ENCODE measurements at places on chromosomes 5 and 9.

DNA sequence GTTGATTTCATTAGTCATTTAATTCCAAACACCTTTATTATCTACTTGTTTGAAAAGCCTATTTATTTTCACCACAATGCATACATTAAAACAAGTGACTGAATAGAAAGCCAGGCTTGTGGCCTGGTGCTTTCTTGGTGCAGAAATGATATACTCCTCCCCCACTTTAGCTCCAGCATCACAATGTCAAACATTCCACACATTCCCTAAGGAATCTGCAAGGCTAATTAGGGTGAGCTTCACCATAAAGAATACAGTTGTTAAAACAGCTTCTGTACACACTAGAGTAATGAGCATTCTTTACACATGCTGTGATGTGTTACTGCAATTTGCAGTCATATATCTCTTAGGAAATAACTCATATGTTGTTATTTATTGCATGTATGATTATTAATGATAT, 705.7 kb downstream of the CETN3 start:
- peak; percentile 15 for DNase-seq

DNA sequence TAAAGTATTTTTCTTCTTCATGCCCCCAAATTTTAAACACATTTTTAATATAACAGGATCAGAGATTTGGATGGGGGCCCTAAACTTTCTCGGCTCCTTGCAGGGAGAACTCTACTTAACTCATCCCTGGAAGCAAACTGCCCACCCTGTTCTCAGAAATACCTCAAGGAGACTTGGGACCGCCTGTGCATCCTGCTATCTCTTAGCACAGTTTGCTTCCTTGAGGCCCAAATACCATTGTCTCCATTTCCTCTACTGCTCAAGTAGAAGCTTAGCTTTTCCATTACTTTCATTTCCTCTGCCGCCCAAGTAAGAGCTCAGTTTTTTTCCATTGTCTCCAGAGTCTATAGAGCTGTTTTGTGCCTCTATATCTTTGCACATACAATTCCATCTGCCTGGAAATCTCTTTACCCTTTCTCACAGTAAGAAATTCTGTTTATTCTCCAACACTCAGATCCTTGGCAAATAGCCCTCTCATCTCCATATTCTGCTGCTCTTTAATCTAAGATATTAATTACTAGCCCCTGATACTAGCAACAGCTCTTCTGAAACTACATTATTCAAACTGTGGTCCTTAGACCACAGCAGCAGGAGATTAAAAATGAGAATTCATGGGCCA, 137.8 kb downstream of the CEMIP2 start:
- no peak for DNase-seq

DNA sequence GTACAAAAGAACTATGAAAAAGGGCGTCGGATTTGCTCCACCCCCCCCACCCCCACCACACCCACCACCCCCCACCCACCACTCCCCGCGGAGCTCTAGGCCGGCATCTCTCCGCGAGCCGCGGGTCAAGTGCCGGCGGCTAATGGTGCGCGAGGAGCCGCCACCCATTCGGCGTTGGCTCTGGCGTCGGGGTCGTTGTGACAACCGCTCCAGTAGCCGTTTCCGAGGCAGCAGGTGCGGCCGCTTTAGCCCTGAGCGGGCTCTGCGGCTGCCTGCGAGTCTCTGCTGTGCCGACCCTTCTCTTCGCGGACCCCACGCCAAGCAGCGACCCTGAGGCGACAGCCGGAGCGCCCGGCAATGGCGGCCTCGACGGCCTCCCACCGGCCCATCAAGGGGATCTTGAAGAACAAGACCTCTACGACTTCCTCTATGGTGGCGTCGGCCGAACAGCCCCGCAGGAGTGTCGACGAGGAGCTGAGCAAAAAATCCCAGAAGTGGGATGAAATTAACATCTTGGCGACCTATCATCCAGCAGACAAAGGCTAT, at the start of gene PPP1R2B:
TSS of gene PPP1R2B (plus strand) at position 90 of the 546 bp plus-strand sequence. CDS start at position 358, 268 bp downstream.
- no peak for DNase-seq

DNA sequence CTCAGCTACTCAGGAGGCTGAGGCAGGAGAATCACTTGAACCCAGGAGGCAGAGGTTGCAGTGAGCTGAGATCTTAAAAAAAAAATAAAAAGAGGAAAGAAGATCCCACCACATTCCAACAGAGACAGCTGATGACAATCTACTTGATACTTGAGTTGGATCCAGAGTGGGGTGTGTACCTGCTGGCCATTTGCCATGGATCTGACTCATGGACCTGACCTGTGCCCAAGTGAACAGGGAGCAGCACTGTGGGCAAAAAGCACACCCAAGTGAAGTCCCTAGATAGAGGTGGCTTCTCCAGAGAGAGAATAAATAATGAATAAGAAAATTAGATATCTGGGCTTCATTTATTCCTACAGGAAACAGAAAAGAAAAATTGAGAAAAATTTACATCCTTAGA, 81.2 kb upstream of the MIER3 start:
- DNase-seq: peak; percentile 4

GRCh38 chr9:134064711-134065110, 3.1 kb downstream of the BRD3 start:
- no peak for DNase-seq

GRCh38 chr5:98543490-98543889, 230.0 kb upstream of the RGMB start:
- DNase-seq: no peak

DNA sequence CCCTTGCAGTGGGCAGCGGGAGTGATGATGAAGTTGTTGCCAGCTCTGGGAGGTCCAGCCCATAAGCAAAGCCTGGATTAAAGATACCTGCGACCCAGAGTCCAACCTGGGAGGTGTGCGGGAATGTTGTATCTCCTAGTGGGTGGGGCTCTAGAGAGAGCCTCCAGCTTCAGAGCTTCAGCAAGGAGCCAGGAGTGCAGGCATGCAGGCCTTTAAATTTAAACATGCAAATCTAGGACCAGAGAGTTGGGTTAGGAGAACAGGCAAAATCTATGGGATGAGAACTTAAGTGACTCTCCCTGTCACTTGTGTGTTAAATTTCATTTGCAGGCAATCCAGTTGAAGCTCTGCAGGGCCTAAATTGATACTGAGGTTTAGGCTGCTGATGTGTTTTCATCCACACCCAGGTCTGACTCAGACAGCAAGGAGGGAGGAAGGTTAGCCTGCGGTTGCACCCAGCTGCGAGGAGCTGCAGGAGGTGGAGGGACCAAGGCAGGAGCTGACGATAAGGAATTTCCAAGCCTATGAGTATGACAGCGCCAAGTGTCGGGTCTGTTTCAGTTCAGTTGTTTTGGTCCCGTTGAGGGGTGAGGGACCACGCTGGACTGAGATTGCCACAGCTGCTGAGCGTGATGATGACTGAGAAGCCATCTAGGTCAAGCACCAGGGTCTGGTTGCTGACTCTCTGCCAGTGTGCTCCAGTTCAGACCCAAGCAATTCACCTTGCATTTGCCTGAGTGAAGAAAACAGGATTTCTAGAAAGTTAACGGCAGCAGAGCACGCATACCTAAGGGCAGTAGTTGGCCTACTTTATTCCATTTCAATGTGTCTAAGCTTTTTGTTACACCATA, 243.0 kb downstream of the ICE1 start:
- no peak for DNase-seq

DNA sequence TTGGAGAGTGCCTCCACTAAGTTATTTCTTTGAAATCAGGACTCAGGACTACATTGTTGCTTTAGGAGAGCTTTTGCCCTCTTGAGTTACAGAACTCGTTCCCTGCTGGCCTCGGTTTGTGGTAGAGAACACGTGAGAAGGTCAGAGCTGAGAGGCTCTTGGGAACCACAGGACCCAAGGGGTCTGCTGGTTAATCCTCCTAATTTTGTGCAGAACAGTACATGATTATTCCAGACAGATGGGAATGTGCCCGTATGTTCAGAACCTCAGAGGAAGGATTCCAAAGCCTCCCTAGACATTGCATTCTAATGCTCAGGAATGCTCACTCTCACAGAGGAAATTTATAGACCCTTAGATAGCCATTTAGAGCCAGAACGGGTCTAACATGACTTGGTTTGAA, 25.2 kb upstream of the BASP1 start:
- no peak for DNase-seq

- no peak for DNase-seq
These were observed 466.6 kb upstream of the DAB2 start for GRCh38 chr5:39891376-39891775.

GRCh38 chr5:141715346-141715905, 33.4 kb upstream of the ARAP3 start:
- DNase-seq: no peak

- peak; percentile 13 for DNase-seq
These were observed 435.8 kb downstream of the CTNND2 start for GRCh38 chr5:11468334-11469039.

GRCh38 chr5:146401021-146401420, 46.1 kb upstream of the TCERG1 start:
- DNase-seq: no peak

DNA sequence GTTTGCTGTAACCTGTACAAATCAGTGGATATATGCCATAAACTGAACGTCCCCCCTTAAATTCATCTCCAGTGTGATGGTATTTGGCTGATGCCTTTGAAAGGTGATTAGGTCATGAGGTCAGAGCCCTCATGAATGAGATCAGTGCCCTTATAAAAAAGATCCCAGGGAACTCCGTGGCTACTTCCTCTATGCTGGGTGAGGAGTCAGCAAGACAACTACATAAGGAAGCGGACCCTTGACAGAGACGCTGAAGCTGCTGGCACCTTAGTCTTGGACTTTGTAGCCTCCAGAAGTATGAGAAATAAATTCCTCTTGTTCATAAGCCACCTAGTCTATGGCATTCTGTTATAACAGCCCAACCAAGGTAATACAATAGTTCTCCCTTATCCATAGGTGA, 215.1 kb upstream of the ZNF608 start:
- no peak for DNase-seq

DNA sequence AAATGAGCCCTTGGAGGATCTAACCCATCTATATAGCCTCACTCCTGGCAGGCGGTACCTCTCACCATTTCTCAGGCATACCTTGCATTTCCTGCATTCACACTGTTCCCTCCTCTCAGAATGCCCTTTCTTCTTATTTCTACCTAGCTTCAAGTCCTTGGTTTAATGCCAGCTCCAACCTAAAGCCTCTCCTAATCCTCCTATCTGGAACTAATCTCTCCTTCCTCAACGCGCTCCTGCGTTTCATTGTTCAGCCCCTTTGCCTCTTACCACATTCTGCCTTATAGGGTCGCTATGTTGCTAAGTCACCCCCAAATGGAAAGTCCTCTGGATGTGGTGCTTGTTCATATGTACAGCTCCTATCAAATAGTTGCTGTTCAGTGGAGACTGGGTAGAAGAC, 288.5 kb upstream of the TUT7 start:
- no peak for DNase-seq

- no peak for DNase-seq
These were observed 41.7 kb downstream of the UNC13B start for GRCh38 chr9:35203528-35203927.

GRCh38 chr5:2353211-2353610, 398.3 kb downstream of the IRX2 start:
- DNase-seq: no peak

- DNase-seq: no peak
These were observed 13.4 kb downstream of the ABHD17B start for GRCh38 chr9:71897577-71897976.

DNA sequence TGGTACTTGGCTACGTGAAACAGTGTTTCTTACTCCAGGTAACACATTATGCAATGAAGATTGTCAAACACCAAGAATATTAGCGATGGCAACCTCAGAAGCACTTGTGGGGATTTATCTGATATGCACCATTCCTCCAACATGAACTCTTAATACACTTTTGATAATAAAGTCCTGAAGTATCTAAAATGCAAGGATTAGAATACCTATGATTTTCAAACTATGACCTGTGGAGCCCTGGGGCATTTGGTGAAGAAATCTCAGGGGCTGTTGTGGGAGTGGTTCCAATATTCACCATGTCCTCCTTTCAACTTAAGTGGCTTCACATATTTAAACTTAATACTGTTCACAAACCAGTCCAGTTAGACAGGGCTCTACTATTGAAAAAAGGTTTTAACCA, 214.6 kb upstream of the POU5F2 start:
- no peak for DNase-seq

GRCh38 chr5:125150041-125150669, 403.7 kb upstream of the ZNF608 start:
- DNase-seq: no peak

DNA sequence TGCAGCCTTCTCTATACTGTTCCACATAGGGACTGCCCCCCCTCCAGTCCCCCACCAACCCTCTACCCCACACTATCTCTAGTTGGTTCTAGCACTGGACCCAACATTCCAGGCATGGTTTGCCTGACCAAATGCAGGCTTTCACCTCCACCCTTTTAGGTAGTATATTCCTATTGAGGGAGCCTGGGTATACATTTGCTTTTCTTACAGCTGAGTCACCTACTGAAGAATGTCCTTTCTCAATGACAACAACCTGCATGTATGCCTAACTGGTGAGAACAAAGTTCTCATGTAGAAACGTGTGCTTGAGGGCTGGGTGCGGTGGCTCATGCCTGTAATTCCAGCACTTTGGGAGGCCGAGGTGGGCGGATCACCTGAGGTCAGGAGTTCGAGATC, 8.2 kb downstream of the TNIP1 start:
- peak; percentile 81 for DNase-seq

DNA sequence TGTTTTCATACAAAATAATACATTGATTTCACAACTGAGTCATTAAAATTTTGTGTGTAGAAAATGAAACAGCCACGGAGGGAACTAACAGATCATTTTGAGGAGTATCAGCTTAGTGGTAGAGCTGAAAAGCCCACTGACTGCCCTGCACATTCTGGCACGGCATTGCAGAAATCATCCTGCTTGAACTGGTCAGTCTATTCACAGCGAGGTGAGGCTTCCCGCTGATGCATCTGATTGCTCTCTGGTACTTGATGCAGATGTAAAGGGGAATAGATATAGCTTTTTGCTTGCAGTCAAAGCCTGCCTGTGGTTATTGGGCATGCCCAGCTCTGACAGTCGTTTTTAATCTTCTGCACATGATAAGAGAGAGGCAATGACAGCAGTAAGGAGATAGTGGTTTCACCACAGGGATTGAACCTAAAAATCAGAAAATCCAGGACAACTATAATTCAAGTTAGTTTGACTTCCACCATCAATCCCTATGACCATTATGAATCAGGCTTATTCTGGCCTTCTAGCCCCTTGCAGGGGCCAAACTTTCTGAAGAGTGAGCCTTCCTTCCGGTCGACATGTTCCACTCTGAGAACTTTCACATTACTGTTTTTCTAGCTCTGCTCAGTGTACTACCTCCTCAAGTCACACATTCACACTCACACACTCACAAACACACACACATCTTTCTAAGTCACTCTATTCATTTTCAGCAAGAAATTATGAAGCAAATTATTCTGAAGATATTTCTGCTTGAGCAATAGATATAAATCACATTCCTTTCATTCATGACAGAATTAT, 782.8 kb upstream of the NUDT12 start:
- no peak for DNase-seq

DNA sequence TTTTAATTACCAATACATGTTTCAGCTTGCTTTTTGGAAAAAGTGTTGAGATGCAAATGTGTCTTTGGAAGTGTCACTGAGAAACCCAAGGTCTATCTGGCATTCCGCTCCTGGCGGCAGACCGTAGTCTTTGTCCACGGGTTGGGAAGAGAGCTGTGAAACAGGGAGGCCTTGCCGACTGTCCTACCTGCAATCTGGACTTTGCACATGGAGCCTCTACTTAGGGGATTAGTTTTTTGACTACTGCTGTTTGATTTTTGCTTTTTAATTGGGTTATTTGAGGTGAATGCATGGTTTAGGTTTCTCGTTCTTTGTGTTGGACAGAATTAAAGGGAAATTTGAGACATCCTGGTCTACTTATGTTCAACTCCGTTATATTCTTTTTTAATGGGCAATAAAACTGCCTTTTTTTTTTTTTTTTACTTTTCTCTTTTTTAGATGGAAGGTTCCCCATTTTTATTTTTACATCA, 25.7 kb downstream of the TRIO start:
- no peak for DNase-seq
